A375 (cell line): ENCODE measurements at places on chromosomes 5 and 9. TPM values are rescaled to one million over a fixed set of nuclear protein-coding genes. Genes with fewer than 3 reads are reported as not detected.

Gene HINT2
- total RNA-seq = 95.7 and 102 TPM in 2 replicates

Gene CCL27
- 0.23 and 0.50 TPM in 2 replicates for total RNA-seq

Gene RIOK2
- 37.9 and 57.8 TPM in 2 replicates for total RNA-seq

Gene EQTN
- total RNA-seq = not detected in 2 replicates

Gene CDHR2
- not detected in 2 replicates for total RNA-seq

Gene BARHL1
- not detected in 2 replicates for total RNA-seq

Gene FOXD4L4
- 0.03 TPM in 1 of 2 replicates, not detected in the other for total RNA-seq
